ENCODE measurements at places on chromosomes 5 and 9.
A peak's percentile ranks its signal among the peaks of the same experiment; 100 is the strongest.

GRCh38 chr5:153816870-153817269 is 221.8 kb downstream of the FAM114A2 start:
- peak; percentile 48 for DNase-seq

DNA sequence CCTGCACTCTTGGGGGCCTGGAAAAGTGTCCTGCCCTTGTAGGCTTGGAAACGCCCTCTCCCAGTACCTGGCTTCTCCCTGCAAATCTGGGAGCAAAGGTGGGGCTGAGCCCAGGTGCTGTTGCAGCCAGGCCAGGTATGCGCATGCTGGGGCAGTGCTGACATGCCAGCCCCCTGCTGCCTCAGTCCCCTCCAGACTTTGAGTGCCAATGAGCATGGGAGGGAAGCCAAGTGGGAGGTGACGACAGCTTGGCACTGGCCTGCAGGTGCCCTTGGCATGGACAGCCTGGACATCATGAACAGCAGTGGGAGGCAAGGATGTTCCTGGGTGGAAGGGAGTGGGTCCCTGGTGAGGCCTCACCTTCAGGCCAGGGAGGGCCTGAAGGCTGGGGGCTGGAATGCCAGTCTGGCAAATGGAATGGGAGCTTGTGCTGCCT is 1494.4 kb upstream of the NUDT12 start:
- no peak for DNase-seq

DNA sequence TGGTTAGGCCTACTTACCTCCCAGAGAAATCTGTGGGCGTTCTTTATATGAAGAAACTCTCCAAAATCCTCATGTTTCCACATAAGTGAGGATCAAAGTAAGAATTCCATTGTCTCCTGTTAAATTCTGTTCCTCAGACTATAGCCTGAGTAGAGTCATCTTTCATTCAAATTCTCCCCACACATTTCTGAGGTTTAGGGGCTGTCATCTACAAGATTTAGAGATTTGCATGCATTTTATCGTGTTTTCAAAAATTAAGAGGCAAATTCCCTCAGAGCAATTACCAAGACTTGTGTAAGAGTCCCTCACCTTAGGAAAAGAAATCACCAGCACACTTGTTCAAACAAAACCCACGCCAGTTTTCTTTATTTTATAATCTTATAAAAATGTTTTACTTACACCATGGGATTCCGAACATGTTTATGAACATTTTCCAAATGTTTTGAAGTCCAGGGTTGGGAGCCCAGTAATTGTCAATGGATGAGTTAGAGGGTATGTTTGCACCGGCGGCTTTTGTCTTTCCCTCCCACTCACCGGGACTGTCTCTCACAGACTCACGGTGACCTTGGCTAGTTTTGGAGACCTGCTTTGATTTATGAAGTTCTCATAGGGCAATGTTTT is 367.6 kb downstream of the ENC1 start:
- peak; percentile 54 for DNase-seq

DNA sequence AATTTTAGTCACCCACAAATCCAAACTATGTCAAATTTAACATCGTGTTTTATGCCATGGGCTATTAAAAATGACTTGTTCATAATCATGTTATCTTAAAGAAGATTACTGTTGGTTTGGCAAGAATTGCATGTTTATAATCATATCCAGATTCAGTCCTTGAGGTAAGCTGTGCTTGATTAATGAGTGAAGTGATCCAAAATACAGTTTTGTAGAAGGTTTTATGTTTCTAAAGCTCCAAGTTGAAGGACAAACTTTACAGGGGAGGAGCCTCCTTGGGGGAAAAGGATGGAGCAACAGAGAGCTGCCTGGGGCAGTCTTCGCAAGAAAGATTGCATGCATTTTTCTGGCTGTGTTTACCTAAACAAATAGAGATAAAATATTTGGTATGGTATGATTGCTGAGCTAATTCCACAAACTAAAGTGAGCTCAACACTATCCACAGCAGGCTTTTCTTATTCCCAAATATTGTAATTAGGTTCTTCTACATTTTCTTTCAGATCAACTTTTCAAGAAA is 189.5 kb upstream of the TYRP1 start:
- peak; percentile 30 for DNase-seq

GRCh38 chr9:105243015-105243686 is 1.3 kb upstream of the SLC44A1 start:
- DNase-seq: peak; percentile 72

- DNase-seq: peak; percentile 63
Measured at GRCh38 chr9:133658442-133659431, 22.6 kb downstream of the DBH start.

GRCh38 chr5:179817470-179817840 is 3.2 kb upstream of the SQSTM1 start:
- DNase-seq: no peak

DNA sequence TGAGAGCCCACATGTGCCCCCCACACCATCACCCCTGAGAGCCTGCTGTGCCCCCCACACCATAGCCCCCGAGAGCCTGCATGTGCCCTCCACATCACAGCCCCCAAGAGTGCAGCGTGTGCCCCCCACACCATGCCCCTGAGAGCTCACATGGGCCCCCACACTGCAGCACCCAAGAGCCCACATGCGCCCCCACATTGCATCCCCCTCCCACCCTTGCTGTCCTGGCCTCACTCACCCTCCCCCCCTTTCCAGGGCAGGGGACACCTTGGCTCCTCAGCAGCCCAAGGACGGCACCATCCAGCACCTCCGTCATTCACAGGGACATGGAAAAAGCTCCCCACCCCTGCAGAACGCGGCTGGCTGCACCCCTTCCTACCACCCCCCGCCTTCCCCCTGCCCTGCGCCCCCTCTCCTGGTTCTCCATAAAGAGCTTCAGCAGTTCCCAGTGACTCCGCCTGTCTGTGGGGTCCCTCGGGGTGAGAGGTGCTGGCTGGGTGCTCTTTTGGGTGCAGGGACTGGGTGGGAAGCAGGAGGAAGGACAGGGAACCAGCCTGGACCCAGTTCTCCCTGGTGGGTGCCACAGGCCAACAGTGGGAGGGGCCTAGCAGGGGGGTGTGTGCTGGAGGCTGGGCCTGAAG is 5.0 kb downstream of the LCN1 start:
- DNase-seq: no peak

- DNase-seq: no peak
Measured at GRCh38 chr5:112869948-112870347, 8.9 kb downstream of the SRP19 start.

GRCh38 chr9:122125158-122125508 is 32.0 kb upstream of the TTLL11 start:
- peak; percentile 71 for DNase-seq

DNA sequence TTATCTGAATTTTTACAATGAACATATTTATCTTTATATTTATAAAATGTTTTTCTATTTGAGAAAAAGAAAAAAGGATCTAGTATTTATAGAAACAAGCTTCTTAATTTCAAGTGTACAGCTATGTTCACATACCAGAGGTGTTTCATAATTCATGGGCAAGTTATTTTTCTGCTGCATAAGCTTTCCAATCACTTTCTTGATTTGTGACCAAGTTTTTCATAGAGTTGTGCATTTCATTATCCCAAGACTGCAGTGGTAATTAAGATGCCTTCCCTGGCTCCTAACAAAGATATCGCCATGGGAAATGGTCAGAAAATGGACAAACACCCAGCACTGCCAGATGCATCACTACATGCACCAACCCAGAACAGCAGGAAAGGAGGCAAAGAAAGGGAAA is 124.6 kb downstream of the GNAQ start:
- DNase-seq: no peak

DNA sequence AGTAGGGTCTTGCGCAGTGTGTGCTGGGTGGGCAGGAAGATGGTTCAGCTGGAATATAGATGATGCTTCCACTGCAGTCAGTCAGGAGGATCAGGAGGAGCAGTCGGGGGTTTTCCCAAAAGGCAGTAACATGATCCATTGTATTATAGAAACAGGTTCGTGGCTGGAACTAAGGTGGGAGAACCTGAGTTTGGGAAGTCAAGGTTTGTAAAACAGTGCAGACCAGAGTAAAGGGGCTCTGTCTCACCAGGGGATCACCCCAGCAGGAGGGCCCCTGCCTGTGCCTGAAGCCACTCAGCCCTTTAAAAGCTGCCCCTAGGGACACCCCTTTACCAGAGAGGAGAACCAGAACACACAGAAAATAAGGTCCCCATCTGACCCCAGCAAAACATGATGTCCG is 213.4 kb downstream of the AUH start:
- no peak for DNase-seq

- DNase-seq: no peak
Measured at GRCh38 chr9:124213396-124213795, 44.4 kb upstream of the NEK6 start.

- DNase-seq: no peak
Measured at GRCh38 chr5:116959843-116960242, 385.2 kb upstream of the SEMA6A start.
